ENCODE measurements at places on chromosomes 3 and 15.

DNA sequence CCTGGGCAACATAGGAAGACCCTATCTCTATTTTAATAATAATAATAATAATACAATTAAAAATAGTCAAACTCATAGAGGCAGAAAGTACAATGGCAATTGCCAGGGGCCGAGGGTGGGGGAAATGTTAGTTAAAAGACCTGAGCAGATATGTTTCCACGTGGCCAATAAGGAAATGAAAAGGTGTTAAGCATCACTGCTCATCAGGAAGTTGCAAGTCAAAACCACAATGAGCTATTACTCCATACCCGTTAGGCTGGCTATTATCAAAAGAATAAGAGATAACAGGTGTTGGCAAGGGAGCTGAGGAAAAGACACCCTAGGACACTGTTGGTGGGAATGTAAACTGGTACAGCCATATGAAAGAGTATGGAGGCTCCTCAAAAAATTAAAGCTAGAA is 60.4 kb upstream of the PRSS50 start:
- DNase-seq: no peak

GRCh38 chr15:88654430-88655102 is 15.8 kb downstream of the ISG20 start:
- DNase-seq: no peak

- no peak for DNase-seq
Observed at GRCh38 chr3:142215106-142215505, 10.3 kb downstream of the GK5 start.

- DNase-seq: no peak
Observed at GRCh38 chr3:181316482-181316881, 326.9 kb upstream of the DNAJC19 start.

GRCh38 chr3:48473617-48473952 is 27.0 kb downstream of the ATRIP start:
- DNase-seq: no peak

DNA sequence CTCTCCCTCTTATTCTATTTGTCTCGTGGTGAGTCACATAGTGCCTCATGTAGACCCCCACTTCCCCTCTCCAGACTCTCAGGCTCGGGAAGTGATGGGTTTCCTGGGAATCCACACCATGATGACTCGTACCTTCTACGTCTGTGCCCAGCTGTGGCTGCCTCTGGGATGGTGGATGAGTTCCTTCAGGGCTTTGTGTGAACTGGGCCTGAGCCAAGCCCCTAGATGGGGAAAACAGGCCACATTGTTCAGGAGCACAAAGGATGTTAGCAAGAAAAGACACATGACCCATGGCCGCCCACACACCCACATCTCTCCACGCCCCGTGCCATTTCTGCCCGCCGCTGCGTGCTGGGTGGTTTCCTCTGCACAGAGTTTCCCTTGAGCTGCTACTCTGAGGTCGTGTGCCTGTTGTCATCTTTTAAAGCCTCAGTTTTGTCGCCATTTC is 10.5 kb downstream of the ISG20 start:
- DNase-seq: no peak

Measured in NCI-H1092 treated with DMSO at 0.1 percent for 48 hours (cell line).